Hippocampal formation (tissue), 2 donors: ENCODE measurements at places on chromosomes 1 and 21.

DNA sequence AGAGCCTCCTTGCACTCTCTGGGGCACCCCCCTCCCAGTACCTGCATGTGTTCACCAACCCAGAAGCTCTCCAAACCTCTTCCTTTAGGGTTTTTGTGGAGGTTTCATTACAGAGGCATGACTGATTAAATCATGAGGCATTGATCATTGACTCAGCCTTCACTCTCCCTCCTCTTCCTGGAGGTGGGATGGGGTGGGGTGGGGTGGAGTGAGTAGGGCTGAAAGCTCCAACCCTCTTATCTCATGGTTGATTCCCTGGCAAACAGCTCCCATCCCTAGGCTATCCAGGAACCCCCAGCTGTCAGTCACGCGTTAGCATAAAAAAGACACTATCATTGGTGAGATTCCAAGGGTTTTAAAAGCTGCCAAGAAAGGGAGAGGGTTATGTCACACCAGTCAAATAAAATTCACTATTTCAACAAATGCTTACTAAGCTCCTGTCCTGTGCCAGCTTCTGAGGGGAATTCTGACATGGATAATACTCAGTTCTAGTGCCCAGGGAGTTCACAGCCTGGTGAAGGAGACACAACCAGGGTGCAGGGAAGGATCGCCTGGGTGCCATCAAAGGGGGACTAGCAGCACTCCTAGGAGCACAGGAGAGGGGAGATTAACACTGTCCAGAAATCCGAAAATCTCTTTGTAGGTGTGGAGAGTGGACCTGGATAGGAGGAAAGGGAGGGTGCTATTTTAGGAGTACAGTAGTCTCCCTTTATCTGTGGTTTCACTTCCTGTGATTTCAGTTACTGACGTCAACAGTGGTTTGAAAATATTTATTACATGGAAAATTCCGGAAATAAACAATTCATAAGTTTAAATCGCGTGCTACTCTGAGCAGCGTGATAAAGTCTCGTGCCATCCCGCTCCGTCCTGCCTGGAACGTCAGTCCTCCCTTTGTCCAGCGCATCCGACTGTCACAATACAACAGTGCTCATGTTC, 6.8 kb upstream of the IL24 start:
- DNase-seq = no peak

DNA sequence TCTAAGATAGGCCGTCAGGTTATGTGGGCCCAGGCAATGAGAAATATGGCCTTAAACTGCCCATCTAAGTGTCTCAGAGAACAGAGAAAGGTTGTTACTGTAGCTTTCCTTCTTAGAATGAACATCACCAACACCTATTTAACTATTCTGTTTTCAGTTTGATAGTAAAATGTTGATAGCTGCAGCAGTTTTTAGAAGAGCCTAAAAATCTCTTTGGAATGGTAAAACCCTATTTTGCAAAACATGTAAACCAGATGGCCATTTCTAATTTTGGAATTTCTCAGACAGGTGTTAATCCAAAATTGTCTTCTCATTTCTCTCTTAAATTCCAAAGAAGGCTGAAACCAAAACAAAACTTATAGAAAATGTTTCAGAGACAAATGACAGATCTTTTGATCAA, 57.5 kb downstream of the DIPK1A start:
- DNase-seq = no peak

GRCh38 chr1:89598450-89599331, 34.2 kb upstream of the LRRC8C start:
- DNase-seq = peak; percentile 74

DNA sequence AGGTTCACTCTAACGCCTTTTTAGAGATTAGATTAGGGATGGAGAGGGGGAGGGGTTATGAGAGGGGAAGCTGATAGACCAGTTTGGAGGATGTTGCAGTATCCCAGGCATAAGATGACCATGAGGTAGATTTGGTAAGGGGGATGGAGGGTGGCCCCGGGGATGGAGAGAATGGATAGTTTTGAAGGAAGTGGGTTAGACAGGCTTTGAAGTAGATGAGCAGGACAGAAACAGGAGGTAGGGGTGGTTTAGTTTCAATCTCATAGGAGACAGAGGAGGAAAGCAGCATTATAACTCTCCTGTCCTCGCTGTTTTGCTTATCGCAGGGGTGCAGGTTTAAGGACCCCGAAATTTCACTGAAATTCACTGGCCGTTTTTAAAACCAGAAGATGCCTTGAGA, 11.8 kb downstream of the UBIAD1 start:
- no peak for DNase-seq

GRCh38 chr1:248821101-248821500, 4.6 kb downstream of the SH3BP5L start:
- no peak for DNase-seq

DNA sequence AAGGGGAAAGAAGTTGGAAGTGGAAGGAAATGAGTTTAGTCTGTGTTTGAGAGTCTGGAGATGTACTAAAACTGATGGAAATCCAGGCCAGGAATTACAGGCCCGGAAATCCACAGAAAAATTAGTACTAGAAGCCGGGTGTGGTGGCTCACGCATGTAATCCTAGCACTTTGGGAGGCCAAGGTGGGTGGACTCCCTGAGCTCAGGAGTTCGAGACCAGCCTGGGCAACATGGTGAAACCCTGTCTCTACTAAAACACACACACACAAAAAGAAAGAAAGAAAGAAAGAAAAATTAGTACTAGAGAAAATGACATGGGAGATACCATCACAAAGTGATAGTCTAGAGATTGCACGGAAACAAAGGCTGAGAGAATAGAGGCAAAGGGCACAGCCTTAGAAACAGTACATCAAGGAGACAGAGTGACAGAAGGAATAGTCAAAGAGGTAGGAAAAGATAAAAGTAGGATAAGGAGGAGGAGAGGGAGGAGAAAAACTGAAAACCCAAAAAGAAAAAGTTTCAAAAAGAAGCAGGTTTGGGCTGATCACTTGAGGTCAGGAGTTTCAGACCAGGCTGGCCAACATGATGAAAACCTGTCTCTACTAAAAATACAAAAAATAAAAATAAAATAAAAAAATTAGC, 4.8 kb upstream of the TAF13 start:
- no peak for DNase-seq

- no peak for DNase-seq
Measured at GRCh38 chr21:36773117-36773516, 74.2 kb downstream of the SIM2 start.

DNA sequence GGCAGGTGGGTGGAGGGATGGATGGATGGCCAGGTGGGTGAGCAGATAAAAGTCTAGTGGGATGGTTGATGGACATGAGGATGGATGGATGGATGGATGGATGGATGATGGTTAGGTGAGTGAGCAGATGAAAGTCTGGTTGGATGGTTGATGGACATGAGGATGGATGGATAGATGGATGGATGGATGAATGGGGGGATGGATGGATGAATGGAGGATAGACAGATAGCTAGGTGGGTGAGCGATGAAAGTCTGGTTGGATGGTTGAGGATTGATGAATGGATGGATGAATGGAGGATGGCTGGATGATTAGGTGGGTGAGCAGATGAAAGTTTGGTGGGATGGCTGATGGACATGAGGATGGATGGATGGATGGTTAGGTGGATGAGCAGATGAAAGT, 9.0 kb upstream of the ARHGEF19 start:
- no peak for DNase-seq

DNA sequence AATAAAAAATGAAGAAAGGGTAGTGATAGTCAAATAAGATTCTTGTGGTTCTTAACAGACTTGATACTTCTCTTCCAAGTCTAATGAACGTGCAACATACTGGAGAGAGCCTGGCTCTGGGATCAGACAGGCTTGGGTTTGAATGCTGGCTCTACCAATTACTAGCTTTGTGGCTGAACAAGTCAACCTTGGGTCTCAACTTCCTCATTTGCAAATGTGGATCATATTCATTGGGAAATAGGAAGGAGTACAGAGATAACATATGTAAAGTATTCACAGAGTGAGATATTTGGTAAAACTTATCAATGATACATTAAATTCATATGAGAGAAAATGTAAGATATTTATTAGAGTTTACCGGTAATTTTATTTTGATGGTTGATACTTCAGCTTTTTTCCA, 2.0 kb downstream of the EDEM3 start:
- DNase-seq = no peak

GRCh38 chr1:95085376-95085775, 12.6 kb upstream of the ALG14 start:
- DNase-seq = no peak

- DNase-seq = no peak
Measured at GRCh38 chr21:42892582-42892930, 553 bp upstream of the NDUFV3 start.

DNA sequence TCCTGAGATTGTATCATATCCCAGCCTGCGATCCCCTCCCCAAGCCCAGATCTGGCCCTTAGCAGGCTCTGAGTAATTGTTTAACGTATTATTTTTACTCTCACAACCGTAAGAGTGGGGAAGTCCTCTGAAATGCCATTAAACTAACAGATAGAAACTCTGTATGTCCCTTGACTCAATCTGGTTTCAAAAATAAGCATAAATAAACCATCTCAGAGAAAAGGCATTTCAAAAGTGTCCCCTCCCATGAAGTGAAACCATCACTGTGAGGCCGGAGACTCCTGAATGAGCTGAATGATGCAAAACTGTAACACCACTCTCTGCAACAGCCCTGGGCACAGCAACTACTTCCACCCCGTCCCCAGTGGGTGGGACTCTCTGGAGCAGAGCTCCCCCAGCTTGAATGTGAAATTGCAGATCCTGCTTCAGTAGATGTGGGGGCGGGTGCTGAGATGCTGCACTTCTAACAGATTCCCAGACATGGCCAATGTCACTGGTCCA, 104.1 kb downstream of the SYF2 start:
- DNase-seq = no peak

DNA sequence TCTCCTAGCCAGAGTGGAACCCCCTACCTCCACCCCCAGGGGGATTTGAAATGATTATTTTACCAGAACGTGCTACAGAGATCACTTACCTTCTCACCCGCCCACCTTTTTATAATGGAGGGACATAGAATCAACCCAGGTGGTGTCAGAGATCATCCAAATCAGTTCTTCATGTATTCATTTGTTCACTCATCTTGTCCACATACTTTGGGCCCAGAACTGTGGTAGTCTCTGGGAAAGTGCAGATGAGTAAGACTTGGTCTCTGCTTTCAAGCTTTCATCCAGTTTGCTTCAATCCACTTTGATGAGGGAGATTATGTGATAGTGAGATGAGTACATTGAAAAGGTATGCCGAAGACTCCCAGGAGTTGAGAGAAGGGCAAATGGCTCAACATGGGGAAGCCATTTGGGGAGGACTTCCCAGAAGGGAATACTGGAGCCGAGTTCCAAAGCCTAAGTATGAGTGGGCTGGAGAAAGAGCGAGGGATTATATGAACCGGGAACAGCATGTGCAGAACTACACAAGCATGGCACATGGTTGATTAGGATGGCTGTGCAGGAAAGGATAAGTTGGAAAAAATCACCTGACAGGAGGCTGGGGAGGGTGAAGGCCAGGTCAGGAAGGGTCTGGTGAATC, 1.9 kb downstream of the FGGY start:
- no peak for DNase-seq

DNA sequence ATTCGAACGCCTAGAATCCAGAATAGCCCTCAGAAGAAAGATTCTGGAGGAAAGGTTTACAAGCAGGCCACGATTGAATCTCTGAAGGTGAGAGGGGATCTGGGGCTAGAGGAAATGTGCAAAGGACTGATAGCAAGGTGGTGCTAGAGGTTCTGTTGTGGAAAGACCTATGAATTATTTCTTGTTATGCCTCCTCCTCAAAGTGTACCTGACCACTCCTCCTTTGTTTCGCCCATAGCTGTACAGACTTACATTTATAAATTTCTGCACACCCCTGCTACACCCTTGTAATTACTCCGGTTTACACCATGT, 986 bp downstream of the TCEANC2 start:
- no peak for DNase-seq

DNA sequence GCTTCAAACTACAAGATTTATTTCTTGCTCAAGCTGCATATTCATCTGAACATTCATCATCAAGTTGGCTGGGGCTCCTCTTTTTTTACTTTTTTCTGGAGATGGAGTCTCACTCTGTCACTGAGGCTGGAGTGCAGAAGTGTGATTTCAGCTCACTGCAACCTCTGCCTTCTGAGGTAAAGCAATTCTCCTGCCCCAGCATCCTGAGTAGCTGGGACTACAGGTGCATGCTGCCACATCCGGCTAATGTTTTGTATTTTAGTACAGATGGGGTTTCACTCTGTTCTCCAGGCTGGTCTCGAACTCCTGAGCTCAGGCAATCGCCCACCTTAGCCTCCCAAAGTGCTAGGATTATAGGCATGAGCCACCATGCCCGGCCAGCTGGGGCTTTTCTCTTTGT, 88.3 kb upstream of the C1orf105 start:
- no peak for DNase-seq

DNA sequence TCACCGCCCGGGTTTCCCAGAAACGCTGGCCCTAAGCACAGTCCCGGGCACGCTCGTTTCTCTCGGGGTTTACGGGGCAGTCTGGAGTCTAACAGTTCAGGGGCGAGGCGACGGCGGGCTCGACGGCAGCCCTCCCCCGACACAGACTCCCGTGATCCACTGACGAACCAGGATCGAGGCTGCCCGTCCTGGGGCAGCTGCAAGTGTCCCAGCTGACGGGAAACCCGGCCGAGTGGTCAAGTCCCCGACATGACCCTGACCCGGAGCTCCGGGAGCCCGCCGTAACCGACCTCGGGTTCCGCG, 494 bp downstream of the UBE2J2 start:
- no peak for DNase-seq

GRCh38 chr1:205313563-205314308, 7.8 kb downstream of the NUAK2 start:
- DNase-seq = peak; percentile 20

- DNase-seq = no peak
Measured at GRCh38 chr1:65119951-65120350, 28.1 kb upstream of the AK4 start.

DNA sequence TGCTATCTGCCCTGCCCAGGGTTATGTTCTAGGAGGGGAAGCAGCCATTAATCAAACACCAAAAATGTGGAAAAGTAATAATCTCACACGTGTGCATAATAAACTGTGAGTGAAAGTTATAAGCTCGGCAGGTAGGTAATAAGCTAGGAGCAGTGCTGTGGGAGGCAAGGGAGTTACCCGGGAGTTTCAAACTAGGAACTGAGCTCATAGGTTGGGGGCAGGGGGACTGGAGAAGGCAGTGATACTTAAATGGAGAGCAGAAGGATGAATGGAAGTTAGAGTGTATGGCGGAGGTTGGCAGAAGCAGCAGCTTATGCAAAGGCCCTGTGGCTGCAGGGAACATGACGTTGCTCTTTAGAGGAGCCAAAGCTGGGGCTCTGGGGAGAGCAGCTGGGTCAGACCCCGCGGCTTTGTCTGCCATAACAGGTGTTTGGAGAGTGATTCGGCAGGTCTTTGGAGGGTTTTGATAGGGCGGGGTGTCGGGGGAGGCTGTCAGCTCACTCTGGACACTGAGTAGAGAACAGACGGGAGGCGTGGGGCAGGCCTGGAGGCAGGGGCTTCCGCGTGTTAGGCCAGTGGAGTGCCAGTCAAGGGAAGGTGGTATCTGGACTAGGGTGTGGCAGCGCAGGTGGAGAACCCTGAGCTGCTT, 20.0 kb downstream of the PTPRF start:
- no peak for DNase-seq

GRCh38 chr1:185291159-185291558, 25.9 kb downstream of the IVNS1ABP start:
- no peak for DNase-seq
